Hindlimb muscle (tissue), 1 donor: ENCODE measurements at places on chromosomes 1 and 21.

- DNase-seq, result no peak
Observed at GRCh38 chr21:31334648-31335121, 9.4 kb downstream of the TIAM1 start.

- DNase-seq, result no peak
Observed at GRCh38 chr1:246803883-246804282, 79.7 kb downstream of the SCCPDH start.

GRCh38 chr1:17587693-17588047 is 48.2 kb downstream of the ARHGEF10L start:
- DNase-seq, result peak; percentile 52

DNA sequence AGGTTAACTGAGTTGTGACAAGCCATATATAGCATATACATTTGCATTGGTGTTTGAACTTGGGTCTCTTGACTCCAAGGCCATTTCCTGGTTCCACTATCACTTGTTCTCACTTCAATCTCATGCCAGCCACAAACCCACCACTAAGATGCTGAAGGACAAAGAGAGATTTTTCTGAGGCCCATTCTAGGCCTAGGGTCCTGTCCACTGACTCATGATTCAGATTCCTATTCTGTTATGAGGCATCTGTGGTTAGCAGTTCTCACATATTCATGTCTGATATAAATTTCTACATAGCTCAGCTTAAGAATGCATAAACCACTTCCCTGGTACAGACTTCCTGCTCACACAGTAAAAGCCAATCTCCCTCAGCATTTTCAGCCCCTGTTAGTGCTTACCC is 326.1 kb upstream of the BEND5 start:
- no peak for DNase-seq

- DNase-seq, result no peak
Observed at GRCh38 chr1:155202731-155203515, 4.8 kb downstream of the THBS3 start.

GRCh38 chr21:32350211-32350980 is 42.4 kb downstream of the URB1 start:
- no peak for DNase-seq

- DNase-seq, result no peak
Observed at GRCh38 chr1:232752365-232752764, 52.9 kb upstream of the MAP10 start.

DNA sequence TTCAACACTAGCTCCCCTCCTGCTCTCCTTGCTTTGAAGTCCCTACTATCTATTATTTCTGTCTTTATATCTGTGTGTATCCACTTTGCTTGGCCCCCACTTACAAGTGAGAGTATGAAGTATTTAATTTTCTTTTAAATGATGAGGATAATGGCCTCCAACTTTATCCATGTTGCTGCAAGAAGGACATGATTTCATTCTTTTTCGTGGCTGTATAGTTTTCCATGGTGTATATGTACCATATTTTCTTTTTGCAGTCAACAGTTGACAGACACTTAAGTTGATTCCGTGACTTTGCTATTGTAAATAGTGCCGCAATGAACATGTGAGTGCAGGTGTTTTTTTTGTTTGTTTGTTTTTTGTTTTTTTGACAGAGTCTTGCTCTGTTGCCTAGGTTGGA is 365.6 kb downstream of the ZP4 start:
- DNase-seq, result no peak

GRCh38 chr1:212618466-212619210 is 10.1 kb downstream of the ATF3 start:
- DNase-seq, result no peak
